Hypothalamus (tissue), 51 donors: ENCODE measurements at places on chromosomes 12 and 14.

GRCh38 chr14:89291351-89291940 is 125.6 kb downstream of the FOXN3 start:
- no peak for DNase-seq

GRCh38 chr12:130280742-130281141 is 56.9 kb upstream of the PIWIL1 start:
- DNase-seq: no peak

- DNase-seq: no peak
Measured at GRCh38 chr14:72387726-72388125, 455.5 kb downstream of the RGS6 start.

- DNase-seq: peak; percentile 21
Measured at GRCh38 chr12:52213564-52214420, 19.3 kb upstream of the KRT7 start.

GRCh38 chr12:79162948-79163347 is 298.4 kb downstream of the SYT1 start:
- DNase-seq: no peak

GRCh38 chr12:11107719-11108118 is 15.6 kb upstream of the TAS2R43 start:
- no peak for DNase-seq

- no peak for DNase-seq
Measured at GRCh38 chr14:27061299-27061698, 463.5 kb upstream of the NOVA1 start.
